SW480 (cell line): ENCODE measurements at places on chromosomes 2 and 18.

GRCh38 chr2:143160732-143161707 lies 31.8 kb downstream of the ARHGAP15 start:
- DNase-seq, result no peak

DNA sequence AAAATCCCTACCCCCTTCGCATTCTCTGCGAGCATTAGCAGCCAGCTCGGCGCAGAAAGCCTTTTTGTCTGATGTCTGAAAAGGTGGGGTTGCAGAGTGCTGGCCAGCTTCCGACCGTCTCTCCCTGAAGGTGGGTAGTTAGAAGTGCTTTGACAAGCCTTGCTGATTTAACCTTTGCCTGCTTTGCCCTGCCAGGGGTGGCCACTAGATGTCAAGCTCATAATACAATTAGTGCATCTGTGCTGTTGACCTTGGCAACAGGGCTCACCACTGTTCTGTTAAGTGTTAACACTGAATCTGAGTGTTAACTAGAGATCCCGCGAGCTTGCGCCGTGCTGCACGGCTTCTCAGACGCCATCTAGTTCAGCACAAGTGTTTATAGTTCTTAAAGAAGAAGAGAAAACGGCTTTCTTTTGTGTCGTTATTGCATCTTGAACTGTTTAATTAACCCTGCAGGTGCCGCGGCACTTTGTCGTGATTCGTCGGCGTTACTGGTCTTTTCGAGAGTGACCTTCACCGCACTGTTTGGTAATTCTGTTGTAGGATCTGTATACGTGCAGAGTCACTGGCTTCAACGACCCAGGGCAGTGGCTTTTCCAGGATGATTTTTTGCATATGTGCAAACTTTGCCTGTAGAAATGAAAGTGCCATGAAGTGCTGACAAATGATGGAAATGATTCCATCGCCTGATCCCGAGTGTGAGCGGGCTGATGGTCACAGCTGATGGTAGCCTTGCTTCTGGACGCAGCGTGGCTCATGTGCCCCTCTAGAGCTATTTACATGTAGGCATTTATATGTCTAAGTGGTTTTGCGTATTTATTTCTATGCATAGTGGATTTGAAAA lies 5.5 kb downstream of the SALL3 start:
- DNase-seq, result peak; percentile 82

GRCh38 chr2:223887127-223887526 lies 49.7 kb upstream of the AP1S3 start:
- DNase-seq, result no peak

GRCh38 chr2:46119453-46119852 lies 177.8 kb upstream of the EPAS1 start:
- DNase-seq, result no peak

GRCh38 chr2:99085421-99085820 lies 56.1 kb upstream of the C2orf15 start:
- peak; percentile 4 for DNase-seq

DNA sequence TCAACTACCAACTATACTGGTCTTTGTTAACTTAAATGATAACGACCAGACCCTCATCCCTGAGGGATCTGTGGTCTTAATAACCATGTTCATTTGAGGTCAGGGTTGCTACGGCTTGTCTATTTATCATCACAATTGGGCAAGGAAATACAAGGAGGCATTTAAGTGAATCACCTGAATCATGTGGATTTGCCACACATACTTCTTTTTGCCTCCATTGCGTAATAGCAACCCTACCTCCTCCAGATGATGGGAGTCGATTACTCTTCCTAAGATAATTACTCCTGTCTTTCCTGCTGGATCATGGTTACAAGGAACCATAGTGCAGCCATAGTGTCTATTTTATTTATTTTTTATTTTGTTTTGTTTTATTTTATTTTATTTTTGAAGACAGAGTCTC lies 42.2 kb downstream of the TAF4B start:
- no peak for DNase-seq

DNA sequence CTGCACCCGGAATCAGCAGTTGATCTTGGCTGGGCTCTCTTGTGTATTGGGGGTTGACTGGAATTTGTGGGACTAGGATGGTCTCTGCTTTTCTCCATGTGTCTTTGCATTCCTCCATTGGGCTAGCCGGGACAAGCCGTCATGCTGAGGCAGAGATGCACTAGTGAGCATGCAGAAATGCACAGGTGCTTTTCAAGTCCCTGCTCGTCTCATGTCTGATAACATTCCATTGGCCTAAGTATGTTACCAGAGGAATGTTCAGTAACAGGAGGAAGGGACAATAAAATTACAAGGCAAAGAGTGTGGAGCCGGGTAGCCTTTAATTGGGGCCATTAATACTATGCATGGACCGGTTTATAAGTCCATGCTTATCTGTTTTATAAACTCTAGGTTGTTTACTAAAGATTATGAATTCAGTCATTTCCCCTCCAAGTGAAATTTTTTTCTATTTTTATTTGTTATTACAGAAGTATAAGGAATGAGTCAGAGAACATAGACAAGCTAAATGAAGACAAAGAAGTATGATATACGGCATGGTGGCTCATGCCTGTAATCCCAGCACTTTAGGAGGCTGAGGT lies 24.4 kb upstream of the AAK1 start:
- no peak for DNase-seq

GRCh38 chr2:239870276-239870675 lies 154.9 kb downstream of the NDUFA10 start:
- DNase-seq, result no peak

DNA sequence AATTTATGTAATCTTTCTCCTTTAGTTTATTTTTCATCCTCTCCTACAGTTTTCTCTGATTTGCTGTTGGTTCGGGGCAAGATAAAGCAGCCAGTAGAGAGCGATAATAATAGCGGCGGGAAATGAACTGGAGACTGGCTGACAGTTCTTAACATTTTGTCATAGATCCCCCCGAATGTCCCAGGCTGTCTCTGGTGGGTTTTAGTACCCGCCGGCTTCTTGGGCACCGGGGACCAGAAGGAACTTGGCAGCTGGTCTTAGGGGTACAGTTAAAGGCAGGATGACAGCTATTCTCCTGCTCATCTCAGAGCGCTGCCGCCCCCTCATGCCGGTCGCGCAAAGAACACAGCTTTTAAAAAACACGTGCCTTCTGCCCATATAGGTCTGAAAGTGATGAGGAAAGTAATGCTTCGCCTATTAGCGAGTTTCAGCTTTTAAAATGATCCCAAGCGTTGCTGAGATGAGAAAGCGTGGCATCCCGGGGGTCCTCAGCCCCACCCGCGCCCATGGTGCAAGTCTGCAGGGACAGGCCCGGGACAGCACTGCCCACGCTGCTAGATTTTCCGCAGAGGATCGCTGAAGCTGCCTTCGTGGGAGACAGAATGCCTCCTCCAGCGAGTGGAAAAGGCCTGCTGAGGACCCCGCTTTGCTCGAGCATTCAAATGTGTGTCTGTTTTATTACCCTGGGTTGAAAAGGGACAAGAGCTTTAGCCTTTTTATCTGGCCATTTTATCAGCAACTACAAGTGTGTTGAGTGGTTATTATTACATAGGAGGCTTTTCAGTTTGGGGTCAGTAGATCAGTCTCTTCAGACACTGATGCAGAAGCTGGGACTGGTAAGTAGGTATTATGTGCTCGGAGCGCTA lies 3.8 kb downstream of the ONECUT2 start:
- DNase-seq, result no peak

- DNase-seq, result no peak
Measured at GRCh38 chr18:56516789-56517188, 121.6 kb downstream of the TXNL1 start.

DNA sequence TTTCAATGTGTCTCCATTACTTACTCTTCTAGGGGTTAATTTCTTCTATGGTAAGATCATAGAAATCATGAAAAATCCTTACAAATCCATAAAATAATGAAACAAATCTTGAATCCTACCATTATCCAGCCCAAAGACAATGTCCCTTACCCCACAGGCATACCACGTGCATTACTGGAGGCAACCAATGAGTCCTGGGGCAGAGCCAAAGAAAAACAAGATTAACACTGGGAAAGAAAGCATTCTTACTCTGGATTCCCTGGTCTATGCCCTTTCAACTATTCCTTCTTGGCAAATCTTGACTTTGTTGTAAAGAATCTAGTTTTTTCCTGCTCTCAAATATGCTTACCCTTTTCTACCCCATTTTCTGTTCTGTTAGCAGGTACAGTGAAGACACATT lies 3.1 kb upstream of the GALNT1 start:
- DNase-seq, result no peak

GRCh38 chr2:45755585-45756335 lies 104.3 kb downstream of the PRKCE start:
- no peak for DNase-seq

DNA sequence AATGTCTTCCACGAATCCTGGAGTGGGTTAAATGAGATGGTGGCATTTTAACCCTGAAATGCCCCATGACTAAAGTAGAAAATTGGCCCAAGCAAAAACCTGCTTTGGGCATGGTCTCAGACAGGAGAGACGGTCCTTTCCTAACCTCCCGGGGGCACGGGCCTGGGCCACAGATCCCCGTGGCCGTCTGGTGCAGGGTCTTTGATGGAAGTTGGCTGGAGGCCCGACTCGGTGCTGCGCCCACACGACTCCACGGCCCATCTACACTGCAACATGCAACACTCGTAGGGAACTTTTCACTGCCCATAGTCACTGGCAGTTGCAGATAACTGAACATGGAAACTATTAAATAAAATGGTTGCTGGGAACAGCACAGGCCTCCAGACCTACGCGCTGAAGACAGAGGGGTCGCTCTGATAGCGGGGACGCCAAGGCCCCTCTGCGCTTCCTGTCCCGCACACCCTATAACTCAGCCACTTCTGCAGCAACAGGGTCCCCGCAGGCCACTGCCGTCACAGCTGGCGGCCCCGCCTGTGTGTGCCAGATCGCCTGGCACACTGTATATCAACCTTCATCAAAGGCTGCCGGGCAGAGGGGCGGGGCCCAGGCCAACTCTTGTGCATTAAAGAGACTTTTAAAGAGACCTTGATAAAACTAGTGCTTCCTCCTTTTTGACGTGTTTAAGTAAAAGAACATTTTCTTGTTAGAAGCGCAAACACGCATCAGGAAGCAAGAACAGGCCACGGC lies 214.1 kb downstream of the TWIST2 start:
- DNase-seq, result peak; percentile 4

DNA sequence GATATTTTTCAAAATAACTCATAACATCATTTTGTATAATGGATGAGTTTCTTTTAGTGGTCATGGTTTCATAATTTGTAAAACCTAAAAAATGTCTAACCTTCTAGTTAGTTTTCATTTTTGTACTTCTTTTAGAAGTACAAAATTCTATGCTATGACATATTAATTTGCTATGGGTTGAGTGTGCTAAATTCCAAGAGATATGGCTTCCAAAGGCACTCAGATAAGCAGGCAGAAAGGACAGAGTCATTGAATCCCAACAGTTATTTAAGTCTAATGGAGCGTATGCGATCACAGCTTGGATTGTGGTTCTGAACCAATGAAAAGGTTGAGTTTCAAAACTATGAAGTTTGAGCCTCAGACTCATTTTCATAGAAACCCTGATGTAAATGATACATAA lies 37.0 kb downstream of the GCG start:
- no peak for DNase-seq

GRCh38 chr2:9768388-9768787 lies 74.9 kb upstream of the TAF1B start:
- DNase-seq, result peak; percentile 94

- no peak for DNase-seq
Measured at GRCh38 chr18:5604778-5605177, 61.0 kb upstream of the EPB41L3 start.

- no peak for DNase-seq
Measured at GRCh38 chr2:238988752-238989151, 140.9 kb downstream of the TWIST2 start.

GRCh38 chr18:48076461-48076860 lies 146.0 kb upstream of the SMAD2 start:
- no peak for DNase-seq

DNA sequence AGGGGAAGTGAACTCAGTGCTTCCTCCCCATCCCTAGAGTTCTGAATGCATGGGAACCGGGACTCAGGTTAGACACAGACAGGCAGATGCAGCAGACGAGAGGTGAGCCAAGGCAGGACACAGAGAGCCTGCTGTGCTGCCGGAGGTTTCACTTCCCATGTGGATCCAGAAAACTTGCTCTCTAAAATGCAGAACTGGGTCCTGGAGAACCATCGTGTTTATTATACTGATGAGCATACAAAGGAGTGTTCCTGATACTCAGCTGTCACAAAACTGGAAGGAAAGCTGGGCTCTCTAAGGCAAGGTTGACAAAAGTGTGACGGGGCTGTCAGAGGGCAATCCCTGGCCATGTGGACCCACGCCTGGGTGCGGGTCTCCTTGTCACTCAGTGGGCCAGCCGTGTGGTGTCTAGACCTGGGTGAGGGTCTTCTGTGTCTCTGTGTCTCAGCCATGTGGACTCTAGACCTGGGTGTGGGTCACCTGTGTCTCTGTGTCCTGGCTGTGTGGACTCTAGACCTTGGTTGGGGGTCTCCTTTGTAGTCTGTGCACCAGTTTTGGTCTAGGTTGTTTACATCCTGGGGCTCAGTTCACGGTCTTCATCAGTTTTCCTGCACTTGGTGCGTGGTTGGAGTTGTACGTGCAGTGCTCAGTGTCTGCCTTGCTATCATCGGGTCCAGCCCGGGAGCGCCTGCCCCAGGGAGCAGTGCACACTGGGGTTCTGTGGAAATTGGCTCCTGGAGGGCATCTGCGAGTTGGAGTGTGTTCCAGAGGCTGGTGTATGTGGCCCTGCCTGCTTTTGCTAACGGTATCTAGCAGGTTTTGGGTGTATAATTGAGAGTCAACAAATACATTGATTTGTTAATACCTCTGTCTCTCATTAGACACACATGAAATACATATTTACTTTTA lies 141.1 kb downstream of the ATP9B start:
- DNase-seq, result no peak

- DNase-seq, result no peak
Measured at GRCh38 chr18:9739516-9739915, 31.4 kb downstream of the RAB31 start.

DNA sequence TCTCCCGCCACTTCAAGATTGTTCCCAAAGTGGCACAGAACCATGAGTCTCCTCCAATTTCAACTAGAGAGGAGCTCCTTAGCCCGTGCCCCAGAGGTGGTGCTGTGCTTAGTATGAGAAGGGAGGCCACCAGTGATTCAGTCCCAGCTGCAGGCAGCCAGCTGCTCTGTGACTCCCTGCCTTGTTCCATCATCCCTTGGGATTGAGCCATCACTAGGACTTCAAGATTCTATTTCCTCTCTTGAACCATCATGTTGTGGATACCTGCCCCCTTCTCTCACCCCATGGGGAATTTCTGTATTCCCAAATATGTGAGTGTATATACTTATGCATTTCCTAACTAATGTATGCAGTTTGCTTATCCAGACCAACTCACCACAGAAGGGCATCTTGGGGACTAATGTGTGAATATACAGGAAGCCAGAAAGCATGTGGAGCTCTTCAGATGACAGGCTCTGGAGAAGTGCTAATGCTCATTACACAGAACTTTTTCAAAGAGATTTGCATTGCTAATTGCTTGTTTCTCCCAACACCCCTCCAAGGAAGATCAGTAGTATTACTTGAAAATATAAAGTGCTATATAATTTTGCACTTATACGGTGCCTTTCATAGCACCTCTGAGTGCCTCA lies 111.0 kb upstream of the MAP3K20 start:
- no peak for DNase-seq

GRCh38 chr2:202201220-202202160 lies 36.9 kb downstream of the SUMO1 start:
- no peak for DNase-seq

GRCh38 chr18:4801151-4801550 lies 346.0 kb upstream of the DLGAP1 start:
- DNase-seq, result no peak

GRCh38 chr2:144331674-144332355 lies 188.1 kb downstream of the ZEB2 start:
- DNase-seq, result no peak
